ENCODE measurements at places on chromosomes 2 and 18.

- DNase-seq = no peak
These were observed 126.8 kb upstream of the HS6ST1 start for GRCh38 chr2:128445523-128445900.

GRCh38 chr2:137156221-137156844 lies 391.0 kb downstream of the THSD7B start:
- DNase-seq = no peak

- no peak for DNase-seq
These were observed 3.8 kb upstream of the CYRIA start for GRCh38 chr2:16669388-16669787.

DNA sequence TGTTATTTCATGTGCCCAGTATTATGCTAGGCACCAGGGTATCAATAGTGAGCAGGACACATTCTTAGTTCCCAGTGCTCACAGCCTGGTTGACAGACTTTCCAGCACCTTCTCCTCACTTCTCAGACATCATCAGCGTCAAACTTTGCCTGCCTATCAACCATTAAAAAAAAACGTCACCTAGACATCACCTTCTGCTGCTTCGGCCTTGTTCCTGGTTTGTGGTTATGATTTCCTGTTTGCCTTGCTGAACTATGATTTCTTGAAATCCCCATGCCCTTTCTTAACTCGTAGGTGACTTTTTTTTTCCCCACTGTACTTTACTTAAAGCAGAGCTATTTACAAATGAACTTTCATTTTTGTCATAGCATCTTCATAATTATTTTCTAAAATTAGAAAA lies 60.4 kb upstream of the NABP1 start:
- DNase-seq = no peak

- DNase-seq = no peak
These were observed 233.3 kb downstream of the MBD2 start for GRCh38 chr18:53991202-53991601.

DNA sequence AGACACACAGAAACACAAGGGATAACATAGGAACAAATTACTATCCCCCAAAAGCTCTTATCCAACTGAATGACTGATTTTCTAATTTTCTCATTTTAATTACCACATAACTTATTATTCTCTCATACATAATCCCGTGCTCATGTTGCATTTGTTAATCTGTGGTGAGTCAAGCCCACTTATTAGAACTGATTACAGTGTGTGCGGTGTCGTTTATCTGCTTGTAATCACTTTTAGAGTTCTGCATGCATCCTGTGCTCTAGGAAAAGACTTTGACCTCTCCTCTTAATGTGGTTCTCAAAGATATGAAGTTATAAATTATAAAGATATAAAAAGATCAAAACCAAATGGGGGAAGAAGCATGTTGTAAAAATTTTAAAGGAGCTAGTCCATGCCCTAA lies 29.7 kb downstream of the CNDP1 start:
- DNase-seq = no peak

DNA sequence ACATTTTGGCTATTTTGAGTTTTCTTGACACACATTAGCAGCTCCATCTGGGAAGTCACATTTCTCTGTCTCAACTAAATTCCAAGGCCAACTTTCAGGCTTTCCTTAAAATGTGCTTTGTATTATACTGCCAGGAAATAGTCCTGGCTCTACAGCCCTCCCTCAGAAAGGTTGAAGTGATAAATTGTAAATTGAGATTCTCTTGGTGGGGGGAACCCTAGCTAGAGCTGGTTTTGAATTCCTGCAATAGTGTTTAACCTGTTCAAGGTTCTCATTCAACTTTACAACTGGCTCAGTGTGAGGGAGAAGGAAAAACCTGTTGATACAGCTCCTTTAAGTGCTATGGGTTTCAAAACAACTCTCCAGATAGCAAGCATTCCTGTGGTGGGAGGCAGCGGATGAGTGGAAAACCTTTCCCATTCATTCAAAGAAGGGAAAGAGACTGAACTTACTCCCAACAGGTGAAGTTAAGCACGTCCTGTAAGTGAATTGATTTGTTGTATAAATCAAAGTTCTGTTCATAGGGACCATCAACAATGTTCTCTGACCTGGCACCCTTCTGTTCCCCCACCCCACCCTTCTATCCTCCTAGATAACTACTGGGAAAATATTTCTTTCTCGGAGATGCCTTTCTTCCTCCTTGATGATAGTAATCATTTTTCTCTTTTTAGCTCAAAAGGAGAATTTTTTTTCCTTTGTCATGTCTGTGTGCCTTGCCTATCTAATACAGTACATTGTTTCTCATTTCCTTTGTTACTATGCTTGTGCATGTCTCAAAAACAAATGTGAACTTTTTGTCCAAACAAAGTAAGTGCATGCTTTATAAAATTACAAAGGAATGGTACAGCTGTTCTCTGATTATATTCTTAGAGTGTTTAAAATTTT lies 44.2 kb upstream of the SLC39A10 start:
- DNase-seq = no peak

DNA sequence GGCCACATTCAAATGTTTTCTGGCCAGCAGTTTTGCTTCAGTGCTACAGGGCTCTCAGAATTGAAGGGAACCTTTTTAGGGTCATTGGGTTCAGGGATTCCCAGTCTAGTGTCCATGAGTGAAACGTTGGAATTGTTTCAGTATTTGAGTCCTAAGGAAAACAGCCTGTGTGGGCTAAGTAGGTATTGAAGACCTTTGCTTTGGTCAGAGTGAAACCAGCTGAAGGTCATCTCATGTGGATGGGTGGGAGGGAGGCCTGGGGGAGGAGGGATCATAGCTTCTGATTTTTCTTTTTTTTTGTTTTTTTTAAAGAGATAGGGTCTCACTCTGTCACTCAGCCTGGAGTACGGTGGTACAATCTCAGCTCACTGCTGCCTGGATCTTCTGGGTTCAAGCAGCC lies 20.2 kb downstream of the B3GNT2 start:
- DNase-seq = no peak

- DNase-seq = no peak
These were observed 25.7 kb upstream of the NCK2 start for GRCh38 chr2:105718846-105719481.

DNA sequence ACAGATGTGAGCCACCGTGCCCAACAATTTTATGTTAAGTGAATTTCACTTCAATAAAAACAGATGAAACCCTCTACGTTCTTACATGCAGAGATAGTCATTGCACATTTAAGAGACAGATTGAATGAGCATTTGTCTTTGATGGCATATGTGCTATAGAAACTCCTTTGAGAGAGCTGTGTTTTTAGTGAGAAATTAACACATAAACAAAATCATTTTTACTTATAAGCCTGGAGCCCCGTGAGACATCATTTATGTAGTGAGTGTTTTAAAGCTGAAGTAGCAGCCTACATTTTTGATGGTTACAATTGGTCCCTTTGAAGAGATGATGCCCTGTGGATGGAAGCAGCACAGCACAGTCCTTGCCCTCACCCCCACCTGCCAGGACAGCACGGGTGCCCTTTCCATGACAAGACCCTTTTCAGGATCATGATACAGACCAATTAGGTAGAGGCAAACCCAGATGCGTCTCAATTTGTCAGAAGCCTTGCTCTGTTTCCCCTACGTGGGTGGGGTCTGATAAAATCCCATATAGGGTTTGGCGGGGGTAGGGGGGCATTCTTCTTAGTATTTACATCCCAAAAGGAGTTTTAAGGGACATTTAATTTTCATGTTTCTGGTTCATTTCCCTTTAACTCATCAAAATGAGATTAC lies 237.1 kb downstream of the BCL2 start:
- no peak for DNase-seq

- DNase-seq = no peak
These were observed 49.6 kb downstream of the LINC00305 start for GRCh38 chr18:64099244-64099643.

- no peak for DNase-seq
These were observed 325.4 kb downstream of the SMAD2 start for GRCh38 chr18:47605093-47605492.

- DNase-seq = no peak
These were observed 33.7 kb upstream of the RNF152 start for GRCh38 chr18:61926532-61926931.

GRCh38 chr2:60376252-60376651 lies 177.2 kb downstream of the BCL11A start:
- DNase-seq = no peak

DNA sequence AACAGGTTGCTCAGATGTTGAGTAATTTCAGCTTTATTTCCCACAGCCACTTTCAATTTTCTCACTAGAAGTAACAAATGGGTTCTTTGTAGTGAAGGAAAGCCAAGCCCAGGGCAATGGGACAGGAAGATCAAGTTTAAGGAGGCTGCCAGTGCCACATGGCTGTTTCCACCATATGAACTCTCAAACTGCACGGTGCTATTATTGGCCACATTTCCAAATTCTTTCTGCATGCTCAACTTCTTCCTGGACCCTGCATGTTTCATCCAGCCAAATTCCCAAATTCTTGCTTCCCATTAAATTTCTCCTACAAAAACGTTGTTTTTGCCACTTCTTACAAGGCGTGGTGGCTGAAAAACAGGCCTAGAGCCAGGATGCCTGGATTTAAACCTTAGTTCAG lies 193.3 kb upstream of the SPHKAP start:
- DNase-seq = no peak

GRCh38 chr2:196555161-196555560 lies 84.4 kb upstream of the CCDC150 start:
- DNase-seq = no peak

DNA sequence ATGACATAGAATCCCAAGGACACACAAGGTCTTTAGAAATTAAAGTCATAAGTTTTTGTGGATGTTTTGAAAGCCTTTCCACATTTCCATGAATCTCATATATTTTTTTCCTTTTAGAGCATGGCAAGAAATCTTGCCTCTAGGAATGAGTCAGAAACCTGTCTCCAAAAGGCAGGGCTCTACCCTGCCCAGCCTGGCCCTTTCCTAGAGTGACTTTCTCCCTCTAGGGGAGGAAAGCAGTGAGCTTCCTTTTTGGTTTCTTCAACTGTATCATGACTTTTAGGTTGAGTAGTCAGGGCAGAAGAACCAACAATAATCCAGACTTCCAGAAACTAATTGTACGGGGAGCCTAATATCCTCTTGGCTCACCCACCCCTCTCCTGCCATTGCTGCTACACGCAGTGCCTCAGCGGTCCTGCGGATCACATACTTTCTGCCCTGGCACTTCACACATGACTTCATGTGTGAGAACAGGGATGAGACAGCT lies 300.3 kb downstream of the AGPS start:
- DNase-seq = no peak

GRCh38 chr2:240130393-240131195 lies 5.5 kb downstream of the COPS9 start:
- DNase-seq = no peak

GRCh38 chr2:109452318-109453305 lies 161.2 kb downstream of the SEPTIN10 start:
- DNase-seq = no peak

GRCh38 chr2:149566652-149567051 lies 20.9 kb downstream of the MMADHC start:
- no peak for DNase-seq

- DNase-seq = no peak
These were observed 130.1 kb downstream of the OLA1 start for GRCh38 chr2:174117951-174118930.

DNA sequence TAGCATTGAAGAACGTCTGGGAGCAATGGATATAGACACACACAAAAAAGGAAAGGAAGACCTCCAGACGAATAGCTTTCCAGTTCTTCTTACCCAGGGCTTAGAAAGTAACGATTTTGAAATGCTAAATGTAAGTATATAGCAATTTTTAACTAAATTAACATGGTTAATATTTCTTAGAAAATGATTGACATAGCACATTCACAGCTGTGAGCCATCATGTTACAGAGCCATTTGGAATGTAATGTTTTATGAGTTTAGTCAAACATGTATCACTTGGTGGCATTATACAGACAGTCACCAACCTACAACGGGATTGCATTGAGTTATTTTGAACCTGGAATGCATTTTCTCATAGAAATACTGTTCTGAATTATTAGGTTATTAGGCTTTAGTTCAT lies 35.1 kb downstream of the WDR43 start:
- DNase-seq = no peak

GRCh38 chr2:104876606-104877570 lies 23.0 kb downstream of the POU3F3 start:
- DNase-seq = no peak

Data from transverse colon (tissue), 4 donors.